CD4-positive, CD25-positive, alpha-beta regulatory T cell (primary cell): ENCODE measurements at places on chromosomes 5 and 9. TPM values are rescaled to one million over a fixed set of nuclear protein-coding genes. Genes with fewer than 3 reads are reported as not detected.

DPP7 gene
- total RNA-seq = 343 TPM

SPAG8 gene
- 0.99 TPM for total RNA-seq

CTSV gene
- 0.17 TPM for total RNA-seq

INSL6 gene
- total RNA-seq = not detected

PHYHD1 gene
- 0.52 TPM for total RNA-seq

CER1 gene
- total RNA-seq = not detected

GNE gene
- 15.7 TPM for total RNA-seq

QRFP gene
- total RNA-seq = not detected

AGXT2 gene
- total RNA-seq = not detected

NRG2 gene
- total RNA-seq = not detected

BTNL3 gene
- not detected for total RNA-seq

CCDC112 gene
- 2.3 TPM for total RNA-seq

CCNJL gene
- not detected for total RNA-seq

PAPPA gene
- total RNA-seq = 0.42 TPM

MEIKIN gene
- total RNA-seq = not detected

PTGDS gene
- 15.4 TPM for total RNA-seq

GPR150 gene
- 0.37 TPM for total RNA-seq

TLR4 gene
- total RNA-seq = 0.07 TPM

SPOUT1 gene
- 36.1 TPM for total RNA-seq

GRM6 gene
- total RNA-seq = not detected

MOCS2 gene
- total RNA-seq = 14.1 TPM

MYO10 gene
- 0.05 TPM for total RNA-seq

GPR151 gene
- not detected for total RNA-seq

ANKRD34B gene
- not detected for total RNA-seq

PFN3 gene
- total RNA-seq = not detected

KIF24 gene
- 0.25 TPM for total RNA-seq

STC2 gene
- total RNA-seq = not detected

IRX1 gene
- not detected for total RNA-seq

NPM1 gene
- total RNA-seq = 813 TPM

NR5A1 gene
- not detected for total RNA-seq

ECM2 gene
- total RNA-seq = not detected

OR2K2 gene
- total RNA-seq = not detected
